ENCODE measurements at places on chromosomes 2 and 18.

GRCh38 chr2:203360833-203361430, 32.7 kb downstream of the ABI2 start:
- DNase-seq: no peak

- DNase-seq: no peak
Measured at GRCh38 chr2:157785200-157785599, 90.9 kb downstream of the ACVR1 start.

DNA sequence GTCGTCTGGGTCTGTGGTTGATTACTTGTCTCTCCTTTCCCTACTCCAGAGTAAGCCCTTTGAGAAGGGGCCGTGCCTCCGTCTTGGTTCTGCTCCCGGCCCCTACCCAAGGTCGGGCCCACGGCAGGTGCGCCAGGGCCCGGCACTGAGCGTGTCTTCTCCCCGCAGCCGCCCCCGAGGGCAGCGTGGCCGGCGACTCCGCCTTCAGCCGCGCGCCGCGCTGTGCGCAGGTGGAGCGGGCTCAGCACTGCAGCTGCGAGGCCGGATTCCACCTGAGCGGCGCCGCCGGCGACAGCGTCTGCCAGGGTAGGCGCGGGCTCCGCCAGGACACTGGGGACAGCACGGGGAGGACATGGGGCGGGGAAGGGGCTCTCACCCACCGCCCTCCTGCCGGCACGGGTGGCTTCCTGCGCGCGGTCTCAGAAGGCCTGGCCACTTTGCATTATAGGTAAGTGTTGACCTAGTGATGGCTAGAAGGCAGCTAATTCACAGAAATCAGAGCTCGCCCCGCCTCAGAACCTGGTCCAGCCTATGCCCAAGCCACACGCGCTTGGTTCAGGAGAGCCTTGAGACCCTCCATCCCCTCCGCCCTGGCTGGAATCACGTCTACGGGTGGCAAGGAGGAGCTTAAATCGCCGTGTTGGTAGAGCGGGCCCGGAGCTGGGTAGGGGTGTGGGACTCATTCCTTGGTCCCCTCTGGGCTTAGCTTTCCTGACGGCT, 43.5 kb downstream of the FBLN7 start:
- DNase-seq: no peak

GRCh38 chr18:78798402-78799175, 181.0 kb upstream of the SALL3 start:
- no peak for DNase-seq

DNA sequence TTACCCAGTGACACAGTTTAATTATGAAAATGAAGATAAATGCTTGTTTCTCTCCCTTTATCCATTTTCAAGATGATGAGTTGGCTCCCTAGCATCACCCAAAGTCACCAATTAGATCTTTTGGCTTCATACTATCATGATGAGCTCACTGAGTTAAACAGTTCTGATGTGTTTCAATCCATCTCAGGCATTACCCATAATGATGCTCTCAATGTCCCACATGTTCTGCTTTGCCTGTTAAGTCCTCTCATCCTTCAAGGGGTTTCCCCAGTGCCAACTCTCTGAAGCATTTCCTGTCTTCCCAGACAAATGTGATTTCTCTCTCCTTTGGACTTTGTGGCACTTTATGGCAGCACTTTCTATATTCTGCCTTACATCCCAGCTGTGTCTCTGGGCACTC, 92.6 kb downstream of the EPB41L3 start:
- DNase-seq: no peak

GRCh38 chr2:189982780-189983394, 79.6 kb downstream of the MSTN start:
- DNase-seq: no peak

DNA sequence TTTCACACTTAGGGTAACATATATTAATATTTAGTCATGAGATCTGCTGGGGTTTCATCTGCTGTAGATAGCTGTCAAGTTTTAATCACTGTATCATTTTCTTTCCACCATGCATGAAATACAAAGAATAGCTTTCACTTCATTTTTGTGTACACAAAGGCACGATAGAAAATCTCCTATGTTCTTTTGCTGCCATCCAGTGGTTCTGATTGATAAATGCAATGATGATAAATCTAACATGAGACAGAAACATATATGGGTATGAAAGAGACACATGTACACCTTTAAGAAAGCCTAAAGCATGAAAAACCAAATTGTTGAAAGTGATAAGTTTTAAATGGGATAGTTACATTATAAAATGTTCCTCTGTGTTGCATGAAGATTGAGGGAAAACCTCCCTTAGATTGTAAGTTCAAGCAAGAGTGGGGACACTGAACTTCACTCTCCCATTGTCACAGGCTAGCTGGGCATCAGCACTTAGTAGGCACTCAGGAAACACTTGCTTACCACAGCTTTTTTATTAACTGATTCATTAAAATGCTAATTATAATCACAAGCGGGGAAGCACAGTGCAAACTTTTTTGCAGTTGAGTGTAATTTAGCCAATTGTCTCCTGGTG, 31.2 kb downstream of the C1D start:
- no peak for DNase-seq

DNA sequence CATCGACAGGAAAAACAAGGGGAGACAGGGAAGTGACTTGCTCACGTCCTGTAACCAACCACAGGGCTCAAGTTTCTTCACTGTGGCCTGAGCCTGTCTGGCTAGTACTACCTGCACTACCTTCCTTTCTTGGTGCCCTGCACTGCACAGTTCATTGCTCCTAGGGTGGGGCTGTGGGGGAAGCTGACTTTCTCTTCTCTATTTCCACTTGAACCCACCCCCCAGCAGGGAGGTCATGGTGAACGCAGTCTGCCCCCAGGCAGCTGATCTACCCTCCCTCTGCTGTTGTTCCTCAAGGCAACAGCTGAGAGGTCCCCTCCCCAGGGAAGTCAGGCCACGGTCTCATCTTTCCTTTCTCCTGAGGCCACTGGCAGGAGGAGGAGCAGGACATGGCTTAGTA, 532.1 kb downstream of the SOX11 start:
- DNase-seq: no peak

DNA sequence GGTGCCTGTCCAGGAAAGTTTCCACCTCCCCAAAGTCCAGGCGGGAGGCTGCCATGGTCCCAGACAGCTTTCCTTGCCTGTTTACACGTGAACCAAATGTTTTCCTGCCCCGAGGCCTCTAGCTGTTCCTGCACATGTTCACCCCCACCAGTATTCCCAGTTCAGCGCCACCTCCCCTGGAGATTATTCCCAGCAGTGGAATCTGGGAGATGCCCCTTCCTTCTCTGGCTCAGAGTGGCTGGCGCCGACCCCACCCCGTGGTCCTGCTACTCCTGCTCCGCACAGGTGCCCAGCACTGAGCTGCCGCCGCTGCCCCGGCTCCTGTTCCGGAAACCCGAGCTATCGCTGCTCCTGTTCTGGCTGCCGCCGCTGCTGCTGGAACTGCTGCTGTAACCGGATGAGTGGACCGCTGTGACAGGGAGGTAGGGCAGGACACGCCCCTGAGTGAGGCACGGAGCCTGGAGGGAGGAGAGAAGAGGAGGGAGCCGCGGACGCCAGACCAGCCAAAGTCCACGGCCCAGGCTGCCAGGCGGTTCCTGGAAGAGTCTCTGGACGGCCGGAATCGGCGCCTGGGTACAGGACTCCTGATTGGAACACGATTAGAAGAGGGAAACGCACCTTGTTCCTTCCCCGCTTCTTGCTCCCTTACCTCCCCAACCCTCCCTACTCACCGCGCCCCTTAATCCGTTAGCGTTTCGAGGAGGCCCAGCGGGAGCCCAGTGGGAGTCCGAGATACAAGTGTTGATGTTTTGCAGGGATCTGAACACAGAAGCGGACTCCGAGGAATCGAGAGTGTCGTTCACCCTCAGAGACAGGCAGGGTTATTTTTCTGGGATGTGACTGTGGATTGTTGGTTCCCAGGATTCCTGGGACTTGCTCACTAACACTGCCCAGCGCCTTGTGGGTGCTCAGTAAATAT, at the start of gene PDE11A:
Gene PDE11A, minus strand, starts transcription at position 395 of the 919 bp plus-strand sequence. Its CDS starts 340 bp downstream, at position 55.
- peak; percentile 16 for DNase-seq

DNA sequence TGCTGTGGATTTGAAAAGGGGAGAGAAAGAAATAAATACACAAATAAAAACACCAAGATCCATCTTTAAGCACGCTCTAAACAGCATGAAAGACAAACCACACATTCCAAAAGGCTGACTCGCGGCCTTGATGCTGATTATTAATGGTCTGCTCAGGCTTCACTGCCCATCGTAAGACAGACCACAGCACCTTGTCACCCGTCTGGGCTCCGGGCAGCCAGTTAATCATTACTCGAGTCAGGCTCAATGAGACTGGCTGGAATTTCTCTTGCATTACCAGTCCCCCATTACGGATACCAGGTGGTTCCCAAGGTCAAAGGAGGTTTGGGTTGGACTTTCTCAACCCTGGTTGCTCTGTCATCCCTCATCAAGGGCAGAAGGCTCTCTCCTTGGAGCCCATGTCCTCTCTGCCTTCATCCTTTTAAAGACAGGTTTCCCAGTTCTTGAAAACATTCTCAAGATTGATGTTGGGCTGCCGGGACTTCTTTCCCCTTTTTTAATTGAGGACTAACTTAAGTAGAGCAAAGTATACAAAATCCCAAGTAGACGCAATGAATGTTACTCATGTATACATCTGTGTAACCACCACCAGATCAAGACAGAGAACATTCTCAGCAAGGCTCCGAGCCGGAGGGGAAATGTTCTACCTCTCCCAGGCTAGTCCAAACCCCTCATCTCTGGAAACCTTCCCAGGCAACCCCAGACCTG, 8.1 kb downstream of the SMAD7 start:
- no peak for DNase-seq

GRCh38 chr18:75204269-75204731, 4.6 kb downstream of the PTGR3 start:
- DNase-seq: no peak

GRCh38 chr2:120177001-120177621, 46.1 kb downstream of the TMEM185B start:
- DNase-seq: peak; percentile 71
